ENCODE measurements at places on chromosomes 4 and X.

GRCh38 chr4:77801260-77801608 lies 17.9 kb downstream of the CNOT6L start:
- DNase-seq, result no peak

DNA sequence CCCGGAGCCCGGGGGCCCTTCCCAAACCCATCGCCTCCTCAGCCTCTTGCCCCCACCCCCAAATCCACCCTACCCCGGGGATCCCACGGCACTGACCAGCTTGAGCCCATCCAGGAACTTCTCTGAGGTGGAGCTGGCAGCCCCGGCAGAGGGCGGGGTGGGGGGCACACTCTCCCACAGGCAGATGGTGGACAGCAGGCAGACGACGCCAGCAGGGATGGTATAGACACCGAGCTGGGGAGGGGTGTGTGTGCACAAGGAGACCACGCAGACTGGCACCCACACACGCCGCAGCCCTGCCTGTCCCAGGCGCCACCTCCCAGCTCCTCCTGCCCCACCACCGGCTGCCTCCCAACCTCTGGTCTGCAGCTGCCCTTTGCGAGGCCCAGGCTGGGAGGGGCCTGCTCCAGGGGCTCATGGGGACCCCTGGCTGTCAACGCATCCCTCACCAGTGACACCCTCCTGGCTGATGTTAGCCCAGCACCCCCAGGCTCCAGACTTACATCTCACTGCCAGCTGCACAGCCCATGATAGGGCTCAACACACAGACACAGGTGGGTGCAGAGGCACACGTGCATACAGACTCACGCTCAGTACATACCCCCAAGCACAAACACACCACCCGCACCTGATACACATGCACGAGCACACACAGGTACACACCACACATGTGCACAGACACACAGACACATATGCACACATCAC lies 4.2 kb downstream of the SLC49A3 start:
- no peak for DNase-seq

DNA sequence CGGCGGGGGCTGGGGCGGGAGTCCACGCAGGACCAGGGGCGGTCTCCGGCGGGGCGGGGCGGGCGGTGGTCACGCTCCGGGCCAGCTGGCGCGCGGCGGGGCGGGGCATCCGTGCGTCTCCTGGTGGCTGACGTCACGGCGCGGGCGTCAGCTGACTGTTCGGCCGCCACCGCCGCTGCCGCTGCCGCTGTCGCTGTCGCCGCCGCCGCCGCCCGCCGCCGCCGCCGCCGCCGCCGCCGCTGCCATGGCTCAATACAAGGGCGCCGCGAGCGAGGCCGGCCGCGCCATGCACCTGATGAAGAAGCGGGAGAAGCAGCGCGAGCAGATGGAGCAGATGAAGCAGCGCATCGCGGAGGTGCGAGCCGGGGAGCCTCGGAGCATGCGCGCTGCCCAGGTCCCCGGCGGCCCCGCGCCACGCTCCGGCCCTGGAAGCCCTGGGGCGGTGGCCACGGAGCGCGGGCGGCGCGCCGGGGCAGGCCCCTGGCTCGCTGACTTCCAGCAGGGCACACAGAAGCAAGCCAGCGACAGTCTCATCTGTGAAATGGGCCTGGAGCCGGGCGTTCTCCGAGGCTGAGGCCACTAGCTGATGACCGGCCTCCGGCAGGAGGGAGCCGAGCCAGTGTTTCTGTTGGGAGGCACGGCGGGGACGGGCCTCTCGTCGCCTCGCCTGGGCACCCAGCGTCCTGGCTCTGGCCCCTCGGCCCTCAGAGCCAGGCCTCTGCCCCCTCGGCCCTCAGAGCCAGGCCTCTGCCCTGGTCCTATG lies at the start of gene FAM50A:
TSS of gene FAM50A (plus strand) at position 150 of the 763 bp plus-strand sequence. CDS start at position 245, 95 bp downstream.
- DNase-seq, result peak; percentile 78

GRCh38 chr4:84647312-84647884 lies 64.5 kb downstream of the CDS1 start:
- DNase-seq, result no peak

- DNase-seq, result no peak
Measured at GRCh38 chr4:84529169-84529751, 30.2 kb upstream of the NKX6-1 start.

GRCh38 chr4:151835467-151835866 lies 74.7 kb upstream of the GATB start:
- no peak for DNase-seq

- no peak for DNase-seq
Measured at GRCh38 chr4:126969360-126970235, 663.2 kb upstream of the INTU start.

DNA sequence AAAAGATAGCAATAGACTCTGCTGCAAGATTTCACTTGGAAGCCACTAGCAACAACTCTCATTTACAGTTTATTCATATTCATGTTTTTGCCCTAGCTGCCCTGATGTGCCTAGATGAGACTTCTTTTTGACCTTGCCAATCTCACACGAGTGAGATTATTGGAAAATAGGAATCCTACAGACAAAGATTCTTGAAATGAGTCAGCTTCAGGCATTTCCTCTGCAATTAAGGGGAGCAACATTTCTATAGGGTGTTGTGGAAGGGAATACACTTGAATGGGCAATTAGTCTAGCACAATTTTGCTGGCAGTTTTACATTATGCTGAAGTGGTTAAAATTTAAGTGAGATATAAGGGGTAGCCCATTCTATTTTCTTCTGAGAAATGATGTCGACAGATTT lies 217.0 kb upstream of the FAT4 start:
- DNase-seq, result no peak

DNA sequence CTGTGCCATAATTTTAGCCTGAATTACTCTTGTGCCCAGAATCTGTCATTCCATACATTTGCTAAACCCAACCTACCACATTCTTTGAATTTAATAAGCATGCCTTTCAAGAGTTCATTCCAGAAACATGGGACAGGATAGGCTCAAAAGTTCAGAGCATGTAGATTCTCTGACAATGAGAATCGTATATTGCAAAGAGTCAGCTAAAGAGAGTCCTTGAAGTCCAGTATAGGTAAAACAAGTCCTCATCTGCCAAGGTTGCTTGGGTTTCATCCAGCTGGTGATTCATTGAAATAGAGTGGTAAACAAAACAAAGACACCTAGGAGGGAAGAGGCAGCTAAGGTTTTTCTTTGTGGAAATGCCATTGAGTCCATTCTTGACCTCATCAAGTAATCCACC lies 249.3 kb upstream of the DIPK2B start:
- DNase-seq, result no peak

DNA sequence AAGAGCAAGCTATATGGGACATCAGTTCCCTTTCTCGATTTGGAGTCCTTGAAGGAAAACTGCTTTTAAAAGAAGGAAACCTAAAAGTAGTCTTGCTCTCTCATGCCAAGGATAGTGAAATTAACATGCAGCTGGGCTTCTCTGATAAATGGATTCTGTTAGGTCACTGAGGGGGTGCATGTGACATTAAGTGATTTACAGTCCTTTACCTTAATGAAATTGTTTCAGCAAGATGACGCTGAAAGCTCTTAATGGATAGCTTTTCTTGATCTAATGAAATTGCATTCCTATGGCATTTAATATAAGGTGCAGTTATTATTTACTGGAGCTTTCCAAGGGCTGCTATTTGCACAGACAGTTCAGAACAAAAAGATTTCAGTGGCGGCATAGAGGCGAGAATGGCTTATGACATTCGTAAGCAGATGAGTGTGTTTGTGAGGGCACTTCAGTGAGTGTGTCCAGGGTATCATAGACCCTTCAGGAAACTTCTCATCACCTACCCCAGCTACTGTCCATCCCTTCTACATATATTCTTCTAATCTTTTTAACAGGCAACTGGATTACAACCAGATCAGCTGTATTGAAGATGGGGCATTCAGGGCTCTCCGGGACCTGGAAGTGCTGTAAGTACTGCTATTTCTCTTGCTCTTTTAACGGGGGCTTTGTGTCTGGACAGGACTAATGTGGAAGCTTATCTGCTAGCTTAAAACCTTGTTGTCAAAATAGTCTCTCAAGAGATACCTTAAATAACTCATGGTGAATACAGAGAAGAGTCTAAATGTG lies 219.9 kb upstream of the PACRGL start:
- DNase-seq, result no peak

- DNase-seq, result no peak
Measured at GRCh38 chr4:90118527-90119195, 8.5 kb upstream of the CCSER1 start.

GRCh38 chrX:130197464-130197863 lies 25.7 kb downstream of the RAB33A start:
- DNase-seq, result no peak

- DNase-seq, result no peak
Measured at GRCh38 chr4:187042251-187042650, 318.6 kb upstream of the FAT1 start.

DNA sequence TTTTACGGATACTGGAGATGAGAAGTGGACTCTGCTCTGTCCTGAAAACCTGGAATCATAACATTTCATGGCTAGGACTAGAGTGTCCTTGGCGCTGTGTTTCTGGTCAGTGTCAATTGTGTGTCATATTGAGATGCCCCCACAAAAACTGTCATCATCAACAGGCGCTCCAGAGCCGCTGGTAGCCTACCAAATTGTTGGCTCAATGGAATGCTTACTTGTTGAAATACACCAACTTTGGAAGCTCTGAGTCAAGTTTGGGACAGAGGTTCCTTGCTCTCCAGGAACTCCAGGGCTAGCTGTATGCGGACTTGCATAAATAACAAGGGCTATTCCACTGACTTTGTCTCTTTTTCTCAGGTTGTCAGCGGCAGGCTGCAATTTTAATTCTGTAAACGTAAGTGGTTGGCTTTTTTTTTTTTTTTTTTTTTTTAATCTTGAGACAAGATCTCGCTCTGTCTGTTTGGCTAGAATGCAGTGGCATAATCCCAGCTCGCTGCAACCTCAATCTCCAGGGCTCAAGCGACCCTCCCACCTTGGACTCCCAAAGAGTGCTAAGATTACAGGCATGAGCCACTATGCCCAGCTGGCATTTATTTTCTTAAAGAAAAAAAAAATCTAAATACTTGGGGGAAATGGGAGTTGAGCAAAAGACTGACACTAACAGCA lies 871 bp upstream of the HPGD start:
- peak; percentile 10 for DNase-seq

DNA sequence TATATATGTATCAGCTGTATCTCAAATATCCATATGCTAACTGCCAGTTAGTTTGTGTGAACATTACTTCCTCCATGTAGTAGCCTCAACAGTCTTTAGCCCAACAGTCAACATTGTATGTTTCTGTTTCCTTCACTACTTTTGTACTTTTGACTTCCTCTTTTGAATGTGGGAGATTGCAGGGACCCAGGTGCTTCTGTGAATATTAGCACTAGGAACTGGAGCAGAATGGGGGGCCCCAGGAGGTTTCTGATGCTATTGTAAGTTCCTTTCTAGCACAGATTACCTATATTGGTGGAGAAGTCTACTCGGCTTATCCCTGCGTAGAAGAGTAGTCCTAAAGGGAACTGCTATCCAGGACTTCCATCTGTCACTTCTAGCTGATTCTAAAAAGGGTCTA lies 2.3 kb downstream of the PLAC8 start:
- no peak for DNase-seq

DNA sequence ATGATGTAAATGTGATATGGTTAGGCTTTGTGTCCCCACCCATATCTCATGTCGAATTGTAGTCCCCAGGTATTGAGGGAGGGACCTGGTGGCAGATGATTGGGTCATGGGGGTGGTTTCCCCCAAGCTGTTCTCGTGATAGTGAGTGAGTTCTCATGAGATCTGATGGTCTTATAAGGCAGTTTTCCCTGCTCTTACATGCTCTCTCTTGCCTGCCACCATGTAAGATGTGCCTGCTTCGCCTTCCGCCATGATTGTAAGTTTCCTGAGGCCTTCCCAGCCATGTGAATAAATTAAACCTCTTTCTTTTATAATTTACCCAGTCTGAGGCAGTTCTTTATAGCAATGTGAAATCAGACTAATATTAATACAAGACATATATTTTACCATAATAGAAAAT lies 23.9 kb downstream of the BLOC1S4 start:
- DNase-seq, result no peak

DNA sequence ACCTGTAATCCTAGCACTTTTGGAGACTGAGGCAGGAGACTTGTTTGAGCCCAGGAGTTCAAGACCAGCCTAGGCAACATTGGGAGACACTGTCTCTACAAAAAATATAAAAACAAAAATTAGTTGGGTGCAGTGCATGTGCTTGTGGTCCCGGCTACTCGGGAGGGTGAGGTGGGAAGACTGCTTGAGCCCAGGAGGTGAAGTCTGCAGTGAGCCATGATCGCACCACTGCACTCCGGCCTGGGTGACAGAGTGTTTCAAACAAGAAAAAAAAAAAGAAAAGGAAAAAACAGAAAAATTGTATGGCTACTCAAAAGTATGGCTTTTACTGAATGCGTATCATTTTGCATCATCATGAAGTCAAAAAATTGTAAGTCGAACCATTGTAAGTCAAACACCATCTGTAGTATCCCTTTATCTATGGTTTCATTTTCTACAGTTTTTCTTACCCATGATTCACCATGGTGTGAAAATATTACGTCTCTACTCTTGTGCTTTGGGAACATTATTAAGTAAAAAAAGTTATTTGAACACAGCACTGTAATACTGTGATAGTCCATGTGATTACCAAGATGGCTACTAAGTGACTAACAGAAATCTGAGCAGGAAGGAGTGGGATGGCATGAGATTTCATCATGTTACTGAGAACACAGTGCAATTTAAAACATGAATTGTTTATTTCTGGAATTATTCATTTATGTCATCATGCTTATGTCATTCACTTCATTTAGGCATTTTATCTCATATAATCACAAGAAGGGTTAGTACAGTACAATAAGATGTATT lies 26.5 kb upstream of the MANBA start:
- DNase-seq, result no peak

GRCh38 chrX:66046612-66047235 lies 6.8 kb upstream of the VSIG4 start:
- DNase-seq, result peak; percentile 49

DNA sequence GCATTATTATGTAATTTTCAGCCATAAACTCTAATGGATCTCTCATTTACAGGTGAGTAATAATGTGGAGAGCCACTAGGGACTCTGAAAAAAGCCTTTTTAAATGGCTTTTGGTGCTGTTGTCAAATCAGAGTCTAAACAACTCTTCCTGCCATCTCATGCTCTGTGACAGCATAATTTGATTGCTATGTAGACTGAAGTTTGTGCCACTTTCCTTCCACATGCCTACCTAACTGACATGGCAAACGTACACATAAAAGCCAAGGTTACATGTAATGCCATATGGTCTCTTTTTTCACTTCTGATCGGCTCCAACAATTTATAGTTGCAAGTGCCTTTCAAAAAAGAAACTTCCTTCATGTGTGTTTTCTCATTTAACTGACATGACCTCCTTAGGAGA lies 94.3 kb downstream of the SH2D1A start:
- no peak for DNase-seq

GRCh38 chr4:169604903-169605331 lies 7.5 kb downstream of the NEK1 start:
- DNase-seq, result no peak

DNA sequence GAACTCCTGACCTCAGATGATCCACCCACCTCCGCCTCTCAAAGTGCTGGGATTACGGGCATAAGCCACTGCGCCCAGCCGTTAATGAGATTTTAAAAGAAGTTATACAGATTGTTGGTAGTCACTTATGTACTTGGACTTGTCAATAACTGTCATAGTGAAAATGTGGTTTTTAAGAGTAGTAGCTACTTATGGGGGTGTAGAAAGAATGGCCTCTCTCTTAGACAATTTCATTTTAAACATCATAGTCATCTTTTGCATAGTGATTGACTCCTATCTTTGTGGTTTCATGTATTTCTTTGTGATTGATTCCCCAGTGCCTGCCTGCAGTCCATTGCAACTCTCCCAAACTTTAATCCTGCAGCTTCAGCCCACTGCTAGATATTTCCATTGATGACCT lies 17.4 kb downstream of the FAM199X start:
- peak; percentile 11 for DNase-seq

- DNase-seq, result peak; percentile 63
Measured at GRCh38 chr4:6658597-6659075, 18.2 kb downstream of the MRFAP1 start.

GRCh38 chr4:61521451-61521850 lies 321.3 kb downstream of the ADGRL3 start:
- no peak for DNase-seq

Data from activated CD4-positive, alpha-beta memory T cell treated with anti-CD3 and anti-CD28 coated beads for 36 hours (primary cell).